ENCODE measurements at places on chromosomes 7 and 10.

GRCh38 chr10:127343821-127344220 is 147.4 kb upstream of the INSYN2A start:
- DNase-seq: peak; percentile 40

- no peak for DNase-seq
Observed at GRCh38 chr10:32600317-32600716, 154.4 kb downstream of the CCDC7 start.

GRCh38 chr7:133197972-133198544 is 54.8 kb upstream of the EXOC4 start:
- no peak for DNase-seq

- peak; percentile 66 for DNase-seq
Observed at GRCh38 chr7:45111298-45112223, at the start of gene TBRG4. TBRG4 (minus strand) TSS chr7:45111697; CDS start chr7:45109237, 2,460 bp downstream.

DNA sequence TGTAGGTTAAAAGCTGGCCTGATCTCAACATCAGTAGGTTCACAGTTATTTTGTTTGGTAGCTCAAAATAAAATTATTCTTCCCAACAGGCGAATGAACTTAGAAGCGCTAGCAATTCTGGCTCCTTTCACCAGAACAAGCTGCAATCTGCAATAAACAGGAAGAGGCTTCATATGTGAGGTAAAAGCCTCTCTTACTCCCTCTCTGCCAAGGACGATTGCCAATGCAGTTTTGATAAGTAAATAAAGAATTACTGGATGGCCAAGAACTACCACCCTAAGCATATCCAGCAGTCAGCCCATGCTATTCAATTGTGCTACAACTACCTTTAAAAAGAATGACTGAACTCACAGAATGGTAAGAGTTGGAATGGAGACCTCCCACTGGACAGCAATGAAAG is 150.0 kb upstream of the LAMB4 start:
- no peak for DNase-seq

DNA sequence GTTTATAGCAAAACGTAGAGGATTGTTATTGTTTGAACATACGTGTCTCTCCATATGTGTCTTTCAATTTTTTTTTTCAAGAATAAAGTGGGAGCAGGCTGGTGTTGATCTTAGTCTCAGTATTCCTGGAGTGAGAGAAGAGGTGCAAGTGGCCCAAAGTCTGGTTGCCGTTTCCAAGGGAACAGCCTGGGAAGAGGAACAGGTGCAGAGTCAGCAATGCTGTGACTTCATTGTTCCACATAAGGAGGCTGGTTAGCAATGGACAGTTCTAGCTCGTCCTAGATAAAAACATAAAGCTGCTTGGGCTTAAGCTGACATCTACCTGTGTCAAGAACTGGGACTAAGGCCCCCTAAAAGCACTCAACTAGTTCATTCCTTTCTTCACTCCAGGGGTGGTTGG is 626.6 kb upstream of the TPK1 start:
- no peak for DNase-seq

DNA sequence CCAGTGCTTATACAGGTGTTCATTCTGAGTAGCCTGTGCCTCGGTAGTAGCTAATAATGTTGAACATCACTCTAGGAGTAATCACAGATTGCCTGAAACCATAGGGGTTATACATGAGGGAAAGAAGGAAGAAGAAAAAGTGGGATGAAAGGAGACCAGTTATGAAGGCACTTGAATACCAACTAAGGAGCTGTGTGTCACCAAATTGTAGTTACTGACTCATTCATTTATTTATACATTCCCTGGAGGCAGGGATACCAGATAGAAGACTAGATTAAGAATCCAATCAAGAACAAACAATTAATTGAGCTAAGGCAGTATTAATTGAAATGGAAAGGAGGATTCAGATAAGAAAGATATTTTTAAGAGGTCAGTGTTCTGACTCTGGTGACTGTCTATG is 129.6 kb upstream of the PRPS1L1 start:
- no peak for DNase-seq

DNA sequence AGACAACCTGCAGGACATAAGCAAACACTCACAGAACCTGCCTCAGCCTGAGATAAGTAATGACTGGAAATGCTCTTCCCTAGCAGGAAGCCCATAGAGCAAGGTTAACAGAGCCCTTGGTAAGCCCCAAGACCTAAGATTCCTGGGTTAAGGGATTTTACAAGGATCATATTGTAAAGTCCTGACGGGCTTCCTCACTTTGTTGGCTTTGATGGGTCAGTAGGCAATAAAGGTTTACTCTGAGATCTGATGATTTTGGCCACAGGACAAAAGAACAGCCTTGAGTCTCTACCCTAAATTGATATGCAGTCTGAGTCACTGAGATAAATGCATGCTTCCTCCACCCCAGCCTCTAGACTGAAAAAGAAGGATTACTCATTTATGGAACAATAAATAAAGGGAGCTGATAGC is 270.8 kb downstream of the HTR7 start:
- no peak for DNase-seq

GRCh38 chr10:71259815-71260501 is 47.6 kb downstream of the UNC5B start:
- no peak for DNase-seq

DNA sequence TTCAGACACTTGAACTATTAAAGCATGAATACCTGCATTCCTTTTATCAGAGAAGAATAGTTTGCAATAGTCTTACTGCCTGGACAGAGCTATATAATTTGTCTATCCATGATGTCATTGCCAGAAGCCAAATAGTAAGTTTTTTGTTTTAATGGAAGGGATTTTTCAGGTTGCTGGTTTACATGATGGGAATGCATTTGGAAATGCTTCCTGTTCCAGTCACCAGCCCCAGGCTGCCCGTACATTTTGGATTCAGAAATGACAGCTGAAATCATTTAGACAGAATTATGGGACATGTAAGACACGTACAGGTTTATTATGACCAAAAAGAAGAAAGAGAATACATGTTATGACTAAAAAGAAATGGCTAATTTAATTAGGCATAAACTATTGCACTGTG is 293.1 kb downstream of the CDK14 start:
- DNase-seq: no peak

GRCh38 chr7:115678086-115678982 is 352.2 kb downstream of the TFEC start:
- DNase-seq: peak; percentile 62

DNA sequence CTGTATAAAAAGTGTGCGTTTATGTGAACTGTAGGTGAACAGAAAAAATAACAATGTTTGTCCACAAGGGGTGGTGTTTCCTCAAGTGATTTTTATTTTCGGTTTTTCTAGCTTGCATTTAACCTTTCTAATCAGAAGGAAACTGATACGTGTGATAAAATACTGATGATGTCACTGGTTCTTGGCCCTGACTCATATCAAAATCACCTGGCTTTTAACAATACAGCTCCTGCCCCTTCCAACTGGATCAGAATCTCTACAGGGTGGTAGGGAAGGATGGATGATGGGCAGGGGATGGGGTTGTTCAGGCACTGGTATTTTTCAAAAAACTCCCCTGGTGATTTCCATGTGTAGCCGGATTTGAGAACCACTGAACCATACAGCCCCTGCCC is 10.9 kb downstream of the NPFFR1 start:
- DNase-seq: no peak

DNA sequence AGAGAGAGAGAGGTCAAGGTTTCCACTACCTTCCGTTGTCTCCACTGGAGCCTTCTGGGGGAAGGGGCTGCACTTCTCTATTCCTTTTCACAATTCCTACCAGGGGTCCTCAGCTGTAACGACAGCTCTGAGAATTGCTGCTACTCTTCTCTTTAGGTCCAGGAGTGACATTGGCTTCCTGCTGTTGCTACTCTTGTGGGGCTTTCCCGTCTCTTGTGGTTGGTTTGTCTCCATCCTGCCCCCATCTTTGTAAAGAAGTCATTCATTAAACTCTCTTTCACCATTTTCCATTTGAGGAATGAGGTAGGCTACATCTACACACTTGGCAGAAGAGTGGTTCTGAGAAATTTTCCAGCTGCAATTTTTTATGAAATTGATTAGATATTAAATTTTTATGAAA is 238.8 kb upstream of the LYZL1 start:
- DNase-seq: no peak

DNA sequence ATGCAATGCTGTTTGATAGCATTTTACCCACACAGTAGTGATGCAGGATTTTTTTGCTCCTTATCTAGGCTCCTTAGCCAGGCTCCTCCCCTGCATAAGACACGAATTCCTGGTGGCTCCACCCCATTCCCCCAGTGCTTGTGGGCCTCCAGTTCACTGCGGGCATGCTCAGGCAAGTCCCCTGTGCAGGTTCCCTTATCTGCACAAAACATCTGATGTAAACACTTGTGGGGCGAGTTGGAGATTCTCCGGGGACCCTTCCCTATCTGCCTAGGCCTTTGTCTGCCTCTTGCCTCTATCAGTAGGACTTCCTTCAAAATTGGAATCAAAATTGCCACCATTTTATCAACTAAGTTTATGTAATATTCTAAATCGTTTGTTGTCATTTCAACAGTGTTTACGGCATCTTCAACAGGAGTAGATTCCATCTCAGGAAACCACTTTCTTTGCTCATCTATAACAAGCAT is 5.4 kb upstream of the STK17A start:
- DNase-seq: no peak

DNA sequence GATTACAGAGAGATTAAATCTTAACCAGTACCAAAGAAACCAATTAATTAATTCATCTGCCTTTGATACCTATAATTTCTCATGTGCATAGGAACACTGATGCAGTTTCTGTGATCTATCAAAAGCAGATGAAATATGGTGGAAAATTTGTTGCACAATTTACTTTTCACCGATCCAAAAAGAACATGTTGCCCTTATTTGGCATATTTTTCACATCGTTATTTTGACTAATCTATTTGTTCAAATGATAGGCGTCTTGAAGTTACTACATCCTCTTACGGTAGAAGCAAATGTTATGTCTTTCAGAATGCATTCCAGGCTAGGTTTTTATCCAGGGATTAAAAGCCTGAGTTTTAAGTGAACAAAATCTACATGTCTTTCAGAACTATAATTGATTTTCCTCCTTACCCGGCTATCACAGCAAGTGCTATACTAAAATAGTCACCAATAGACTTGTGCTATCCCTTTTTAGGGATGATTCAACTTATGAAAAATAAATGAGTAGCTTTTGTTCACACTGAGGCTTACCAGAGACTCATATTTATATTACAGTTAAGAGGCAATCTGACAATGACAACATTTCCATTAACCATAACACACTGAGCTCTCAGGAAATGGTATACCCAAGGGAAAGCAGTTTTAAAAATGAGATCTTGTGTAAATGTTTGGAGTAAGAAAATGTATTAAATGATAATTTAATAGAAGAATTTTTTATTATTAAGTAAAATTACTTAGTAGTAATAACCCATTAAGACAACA is 16.8 kb upstream of the TES start:
- no peak for DNase-seq

- no peak for DNase-seq
Observed at GRCh38 chr10:131872827-131873375, 27.9 kb upstream of the PPP2R2D start.

DNA sequence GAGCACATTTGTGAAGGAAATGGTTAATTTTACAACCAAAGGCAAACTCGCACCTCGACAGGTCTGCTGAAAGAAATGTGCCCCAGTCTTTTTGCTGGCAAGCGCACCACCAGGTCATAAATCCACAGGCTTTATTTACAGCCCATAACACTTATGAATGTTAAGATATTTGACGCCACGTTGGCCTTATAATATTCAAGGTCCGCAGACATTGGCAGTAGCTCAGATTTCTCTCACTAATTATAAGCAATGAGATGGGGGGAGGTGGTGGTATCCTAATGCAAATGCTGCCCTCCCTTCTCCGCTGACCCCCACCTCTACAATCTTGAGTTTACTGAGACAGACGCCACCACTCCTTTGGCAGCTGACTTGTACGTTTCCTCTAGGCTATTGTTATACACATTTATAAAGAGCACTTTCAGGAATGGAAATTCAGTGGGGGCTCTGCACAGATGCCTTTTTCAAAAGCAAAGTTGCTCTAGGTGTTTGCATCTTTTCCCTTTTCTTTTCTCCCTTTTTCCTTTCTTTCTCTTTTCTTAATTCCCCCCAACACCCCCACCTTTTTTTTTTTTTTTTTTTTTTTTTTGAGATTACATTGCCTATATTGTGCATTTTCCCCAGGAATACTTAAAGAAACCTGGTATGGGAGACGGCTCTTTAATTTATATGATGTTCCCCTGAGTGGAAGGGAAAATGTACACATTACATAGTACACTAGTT is 6.7 kb downstream of the TCF7L2 start:
- no peak for DNase-seq

DNA sequence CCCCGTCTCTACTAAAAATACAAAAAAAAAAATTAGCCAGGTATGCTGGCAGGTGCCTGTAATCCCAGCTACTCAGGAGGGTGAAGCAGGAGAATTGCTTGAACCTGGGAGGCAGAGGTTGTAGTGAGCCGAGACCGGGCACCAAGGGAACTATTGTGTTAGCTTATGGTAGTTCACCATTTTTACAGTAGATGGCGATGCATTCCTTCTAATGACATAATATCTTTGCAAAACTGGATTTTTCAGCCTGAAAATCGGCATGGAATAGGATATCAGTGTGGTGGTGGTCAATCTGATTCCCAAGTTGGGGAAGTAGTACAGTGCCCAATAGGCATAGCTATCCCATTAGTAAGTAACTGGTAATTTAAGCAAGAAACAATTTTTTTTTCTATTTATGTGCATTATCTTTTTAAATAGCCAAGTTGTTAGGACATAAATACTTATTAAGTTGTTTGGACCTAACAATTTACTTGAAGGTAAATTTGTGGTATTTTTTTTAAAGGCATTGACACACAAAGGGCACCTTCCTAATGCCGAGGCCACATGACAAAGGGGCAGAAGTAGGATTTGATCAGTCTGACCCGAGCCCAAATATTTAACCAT is 17.6 kb upstream of the IMPDH1 start:
- no peak for DNase-seq

DNA sequence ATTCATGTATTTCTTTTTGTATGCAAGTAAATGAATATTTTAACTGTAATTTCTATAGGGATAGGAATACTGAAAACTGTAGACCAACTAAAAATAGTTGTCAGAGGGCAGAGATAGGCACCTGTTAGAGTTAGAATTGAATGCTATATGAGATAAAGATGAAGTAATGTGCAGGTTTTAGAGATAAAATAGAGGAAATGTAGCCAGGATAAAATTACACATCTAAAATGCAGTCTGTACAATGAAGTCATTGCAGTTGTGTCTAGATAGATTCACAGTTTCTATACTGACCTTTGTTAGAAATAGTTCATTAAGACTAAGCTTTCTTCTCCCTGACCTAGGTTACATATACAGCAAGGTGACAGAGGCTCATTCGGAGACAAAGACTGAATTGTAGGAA is 46.2 kb downstream of the SMNDC1 start:
- DNase-seq: no peak

GRCh38 chr10:119502209-119502608 is 40.3 kb downstream of the RGS10 start:
- DNase-seq: no peak
